ENCODE measurements at places on chromosomes 6 and 20.
A peak's percentile ranks its signal among the peaks of the same experiment; 100 is the strongest.

GRCh38 chr20:34794006-34794585 lies 31.4 kb downstream of the NCOA6 start:
- DNase-seq, result no peak

DNA sequence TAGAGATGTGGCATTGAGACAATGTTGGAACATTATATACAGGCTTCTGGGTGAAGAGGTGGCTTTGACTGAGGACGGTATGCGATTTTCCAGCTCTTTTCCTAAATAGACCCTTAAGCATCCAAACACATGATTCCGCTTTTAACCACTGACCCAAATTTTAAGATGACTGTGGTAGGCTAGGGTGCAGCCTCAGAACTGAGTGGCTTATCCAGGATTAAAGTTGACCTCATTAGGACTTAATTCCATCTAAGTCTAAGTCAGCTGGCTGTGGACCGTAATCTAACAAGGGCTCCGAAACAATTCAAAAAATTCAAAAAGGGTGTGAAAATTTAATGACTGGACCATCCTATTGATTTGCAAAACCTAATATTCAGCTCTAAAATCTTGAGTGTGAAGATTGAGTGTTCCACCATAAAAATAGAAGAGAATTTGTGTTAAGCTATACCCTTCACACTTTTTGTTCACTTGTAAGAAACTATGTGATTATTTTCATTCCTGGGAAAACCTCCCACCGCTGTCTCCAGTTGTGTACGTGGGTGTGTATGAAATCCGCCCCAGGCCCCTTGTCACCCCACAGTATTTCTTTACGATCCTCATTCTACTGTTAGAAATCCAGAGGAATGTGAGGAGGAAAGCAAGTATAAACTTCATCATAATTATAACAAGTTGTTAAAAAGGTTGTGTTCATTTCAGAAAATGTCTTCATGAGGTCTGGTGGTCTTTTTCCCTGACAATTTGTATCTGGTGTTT lies 2.7 kb downstream of the PCMTD2 start:
- no peak for DNase-seq

- no peak for DNase-seq
Observed at GRCh38 chr6:103983860-103984259, 875.9 kb downstream of the HACE1 start.

DNA sequence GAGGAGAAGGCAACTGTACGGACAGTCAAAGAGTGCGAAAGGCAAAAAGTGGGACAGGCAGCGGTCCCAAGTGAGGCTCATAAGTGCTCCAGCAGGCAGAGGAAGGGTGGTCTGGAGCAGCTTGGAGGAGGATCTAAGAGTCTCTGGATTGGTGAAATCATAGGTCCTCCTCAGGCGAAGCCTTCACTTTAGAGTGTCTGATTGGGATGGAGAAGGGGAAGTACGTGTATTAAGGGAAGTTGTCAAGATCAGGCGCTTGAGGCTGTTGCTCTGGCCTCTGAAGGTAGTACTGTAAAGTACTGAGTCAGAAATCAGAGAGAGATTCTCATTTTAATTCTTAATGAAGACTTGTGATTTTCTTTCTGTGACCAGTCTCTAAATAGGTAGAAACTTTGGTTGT lies 185.6 kb downstream of the KIF16B start:
- DNase-seq, result no peak

DNA sequence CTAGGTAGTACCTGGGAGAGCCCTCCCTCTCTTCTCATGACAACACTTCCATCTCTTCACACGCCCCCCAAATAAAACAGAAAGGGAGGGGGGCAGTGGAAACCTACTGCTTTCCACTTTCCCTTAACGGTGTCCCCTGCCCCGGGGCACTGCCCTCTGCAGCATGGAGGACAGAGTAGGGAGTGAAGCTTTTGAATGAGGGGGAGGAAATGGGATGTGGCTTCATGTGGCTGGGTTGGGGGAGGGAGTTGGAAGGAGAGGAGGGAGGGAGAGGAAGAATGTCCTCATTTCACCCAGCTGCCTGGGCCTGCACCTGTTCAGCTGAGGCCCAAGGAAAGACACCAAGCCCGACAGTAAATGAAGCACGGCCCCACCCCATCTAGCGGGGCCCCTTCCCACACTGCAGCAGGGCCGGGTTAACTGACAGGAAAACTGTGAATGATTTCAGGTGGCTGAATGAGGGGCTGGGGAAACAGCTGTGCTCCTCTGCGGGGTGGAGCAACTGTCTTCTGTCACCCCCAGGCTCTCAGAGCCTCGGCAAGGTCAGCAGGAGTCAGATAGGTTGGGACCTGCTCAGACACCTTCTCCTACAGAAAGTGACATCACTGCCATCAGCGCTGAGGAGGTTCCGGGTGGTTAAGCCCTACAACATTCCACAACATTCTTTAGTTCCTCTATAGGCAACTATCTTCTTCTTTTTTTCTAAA lies 40.0 kb upstream of the TAF8 start:
- DNase-seq, result peak; percentile 5

GRCh38 chr20:1697592-1697991 lies 40.0 kb upstream of the SIRPG start:
- DNase-seq, result no peak

GRCh38 chr20:63696306-63696627 lies 185 bp upstream of the TNFRSF6B start:
- DNase-seq, result no peak

DNA sequence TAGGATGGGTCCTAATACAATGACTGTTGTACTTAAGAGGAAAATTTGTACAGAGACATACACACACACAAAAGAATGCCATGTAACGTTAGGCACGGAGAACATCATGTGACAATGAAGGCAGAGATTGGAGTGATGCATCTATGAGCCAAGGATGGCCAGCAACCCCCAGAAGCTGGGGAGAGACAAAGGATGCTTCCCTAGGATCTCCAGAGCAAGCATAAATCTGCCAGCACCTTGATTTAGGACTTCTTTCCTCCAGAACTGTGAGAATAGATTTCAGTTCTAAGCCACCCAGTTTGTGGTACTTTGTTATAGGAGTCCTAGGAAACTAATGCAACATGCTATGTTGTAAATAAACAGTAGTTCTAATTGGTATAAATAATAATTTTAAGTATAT lies 25.0 kb downstream of the EYA4 start:
- no peak for DNase-seq

DNA sequence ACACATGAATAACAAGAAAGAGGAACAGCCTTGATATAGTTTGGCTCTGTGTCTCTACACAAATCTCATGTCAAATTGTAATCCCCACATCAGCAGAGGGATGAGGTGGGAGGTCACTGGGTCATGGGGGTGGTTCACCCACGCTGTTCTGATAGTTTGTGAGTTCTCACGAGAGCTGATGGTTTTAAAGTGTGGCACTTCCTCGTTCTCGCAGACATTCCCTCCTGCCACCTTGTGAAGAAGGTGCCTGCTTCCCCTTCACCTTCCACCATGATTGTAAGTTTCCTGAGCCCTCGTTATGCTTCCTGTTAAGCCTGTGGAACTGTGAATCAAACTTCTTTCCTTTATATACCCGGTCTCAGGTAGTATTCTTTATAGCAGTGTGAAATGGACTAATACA lies 13.1 kb downstream of the SRPK1 start:
- no peak for DNase-seq

- no peak for DNase-seq
Observed at GRCh38 chr6:31922942-31923341, 4.6 kb upstream of the C2 start.

- DNase-seq, result no peak
Observed at GRCh38 chr6:3337521-3338350, 79.0 kb downstream of the PSMG4 start.

DNA sequence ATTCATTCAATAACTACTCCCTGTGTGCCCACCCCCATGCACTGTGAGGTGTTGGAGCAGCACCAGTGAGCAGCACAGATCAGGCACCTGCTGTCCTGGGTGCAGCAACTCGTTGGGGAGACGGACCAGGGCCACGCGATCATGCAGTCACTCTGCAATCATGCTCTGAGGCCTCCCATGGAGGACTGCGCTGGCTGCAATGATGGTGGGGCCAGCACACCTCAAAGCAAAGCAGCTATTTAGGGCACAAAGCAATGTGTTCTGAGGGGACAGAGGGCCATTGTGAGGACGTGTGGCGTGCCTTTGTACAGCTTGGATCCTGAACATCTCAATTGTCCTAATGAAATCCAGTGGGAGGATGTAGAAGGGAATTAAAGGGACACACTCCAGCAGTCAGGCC lies 41.0 kb upstream of the MPC1 start:
- DNase-seq, result no peak

DNA sequence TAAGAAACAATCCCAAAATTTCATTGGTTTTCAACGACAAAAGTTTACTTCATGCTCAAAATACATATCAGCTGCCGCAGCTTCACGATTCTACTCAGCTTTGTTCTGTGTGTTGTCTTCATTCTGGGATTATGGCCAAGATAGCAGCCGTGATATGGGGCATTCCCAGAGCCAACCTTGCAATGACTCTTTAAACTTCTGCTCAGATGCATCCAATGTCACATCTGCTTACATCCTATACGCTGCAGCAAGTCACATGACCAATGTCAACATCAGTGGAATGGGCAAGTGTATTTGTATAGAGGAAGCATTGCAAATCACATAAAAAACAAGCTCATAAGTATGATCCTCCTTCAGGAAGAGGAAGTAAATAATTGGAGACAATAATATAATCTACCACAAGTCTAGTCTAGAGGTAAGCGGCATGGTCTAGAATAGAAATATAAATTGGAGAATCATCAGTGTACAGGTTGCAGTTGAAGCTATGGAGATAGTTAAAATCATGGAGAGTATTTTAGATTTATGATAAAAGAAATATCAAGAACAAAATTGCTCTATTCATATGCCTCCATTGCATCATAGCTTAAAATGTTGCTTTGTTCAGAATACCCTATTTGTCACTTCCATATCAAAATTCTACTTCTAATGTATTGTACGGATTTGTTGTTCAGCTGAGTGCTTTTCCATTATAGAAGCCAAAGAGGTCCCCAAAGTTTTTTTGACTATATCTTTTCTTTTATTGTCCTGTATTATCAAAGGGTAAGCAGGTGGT lies 7.2 kb upstream of the C6orf141 start:
- DNase-seq, result no peak

DNA sequence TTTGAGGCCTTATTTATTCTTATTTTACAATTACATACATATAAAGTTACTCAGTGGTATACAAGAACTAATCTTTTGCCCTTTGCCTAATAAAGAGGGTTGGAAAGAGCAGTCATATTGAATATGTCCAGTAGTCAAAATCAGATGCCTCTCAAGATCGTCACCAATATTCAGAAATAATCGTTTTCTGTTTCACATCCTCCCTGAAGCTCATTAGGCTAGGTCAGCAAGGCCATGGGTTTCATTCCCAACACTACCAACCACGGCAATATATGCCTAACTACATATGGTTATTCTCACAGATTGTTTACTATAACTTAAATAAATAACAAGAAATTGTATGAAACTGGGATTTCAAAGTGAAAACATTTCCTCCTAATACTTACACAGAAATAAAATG lies 167.2 kb upstream of the MANEA start:
- DNase-seq, result no peak

DNA sequence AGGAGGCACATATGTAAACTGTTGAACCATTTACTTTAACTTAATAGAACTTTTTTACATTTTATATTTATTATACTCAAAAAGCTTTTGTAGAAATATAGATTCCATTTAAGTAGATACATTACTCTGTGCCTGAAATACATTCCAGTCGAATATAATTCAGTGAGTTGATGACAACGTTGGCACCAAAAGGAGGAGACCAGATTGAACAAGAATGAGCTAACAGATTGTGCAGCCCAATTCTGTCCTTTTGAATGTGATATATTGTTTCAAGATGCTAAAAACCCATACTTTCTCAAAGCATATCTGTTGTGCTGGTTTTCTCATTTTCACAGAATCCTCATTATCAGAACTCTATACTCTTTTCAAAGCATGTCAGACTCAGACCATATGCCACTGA lies 147.4 kb upstream of the SIM1 start:
- DNase-seq, result no peak

DNA sequence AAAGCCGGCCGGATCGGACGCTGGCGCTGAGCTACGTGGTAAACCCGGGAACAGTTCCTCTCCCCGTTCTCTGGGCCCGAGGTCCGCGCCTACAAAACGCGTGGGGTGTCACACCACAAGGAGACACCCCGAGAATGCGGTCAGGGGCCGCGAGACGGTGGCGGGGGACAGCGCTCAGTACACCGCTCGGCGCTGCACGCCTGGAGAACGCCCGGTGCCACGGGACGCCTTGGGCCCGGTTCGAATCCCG lies 670 bp downstream of the NCOA5 start:
- DNase-seq, result peak; percentile 13

DNA sequence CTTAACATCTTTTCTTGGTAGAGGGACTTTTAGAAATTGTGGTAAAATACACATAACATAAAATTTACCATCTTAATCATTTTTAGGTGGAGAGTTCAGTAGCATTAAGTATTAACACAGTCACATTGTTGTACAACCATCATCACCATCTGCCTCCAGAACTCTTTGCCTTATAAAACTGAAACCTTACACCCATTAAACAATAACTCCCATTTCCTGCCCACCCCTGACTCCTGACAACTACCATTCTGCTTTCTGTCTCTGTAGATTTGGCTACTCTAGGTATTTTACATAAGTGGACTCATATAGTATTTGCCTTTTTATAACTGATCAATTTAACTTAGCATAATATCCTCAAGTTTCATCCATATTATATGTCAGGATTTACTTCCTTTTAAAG lies 88.7 kb downstream of the ZHX3 start:
- DNase-seq, result peak; percentile 9

DNA sequence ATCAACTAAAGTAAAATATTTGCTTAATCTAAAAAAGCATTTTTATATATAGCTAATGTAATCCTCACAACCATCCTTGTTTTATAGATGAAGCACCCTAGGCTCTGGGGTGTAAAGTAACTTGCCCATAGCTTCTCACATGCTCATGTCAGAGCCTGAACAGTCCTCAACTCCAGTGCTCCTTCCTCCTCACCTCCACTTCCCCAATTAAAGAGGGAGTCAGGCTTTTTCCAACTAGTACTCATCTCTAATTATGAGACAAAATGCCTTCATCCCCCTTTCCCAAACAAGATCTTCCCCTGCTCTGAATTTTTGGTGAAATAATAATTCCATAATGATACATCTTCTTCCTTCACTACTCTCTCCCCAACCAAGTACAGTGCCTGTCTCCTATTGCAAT lies 290.8 kb upstream of the PRDM1 start:
- no peak for DNase-seq

DNA sequence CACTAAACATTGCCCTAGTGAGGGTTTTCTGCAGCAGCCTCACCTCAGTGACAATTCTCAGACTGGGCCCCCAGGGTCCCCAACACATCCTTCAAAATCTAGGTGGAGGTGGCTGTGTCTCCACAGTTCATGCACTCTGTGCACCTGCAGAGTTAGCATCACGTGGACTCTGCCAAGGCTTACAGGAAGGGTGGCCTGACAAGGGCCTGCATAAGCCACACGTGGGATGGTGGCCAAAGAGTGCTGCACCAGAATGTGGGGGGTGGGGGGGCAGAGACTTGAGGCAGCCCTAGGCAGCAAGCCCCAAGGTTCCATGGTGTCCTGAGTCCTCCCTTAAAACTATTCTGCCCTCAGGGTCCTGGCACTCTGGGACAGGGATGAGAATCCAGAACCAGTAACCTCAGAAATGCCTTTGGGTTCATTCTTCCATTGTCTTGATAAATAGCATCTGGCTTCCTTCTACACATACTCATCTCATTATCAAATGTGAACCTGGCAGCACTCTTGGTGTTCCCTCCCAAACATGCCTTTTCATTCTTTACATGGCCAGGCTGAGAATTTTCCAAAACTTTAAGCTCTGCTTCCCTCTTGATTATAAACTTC lies 1.6 kb upstream of the SERPINB1 start:
- no peak for DNase-seq

- DNase-seq, result no peak
Observed at GRCh38 chr6:123089226-123089625, 93.2 kb downstream of the CLVS2 start.

- DNase-seq, result no peak
Observed at GRCh38 chr6:68410021-68410420, 225.1 kb upstream of the ADGRB3 start.
